ENCODE measurements at places on chromosomes 2 and 18.

- no peak for DNase-seq
Observed at GRCh38 chr18:51461956-51462355, 264.5 kb upstream of the MEX3C start.

GRCh38 chr18:79469751-79470505 is 74.2 kb downstream of the NFATC1 start:
- no peak for DNase-seq

DNA sequence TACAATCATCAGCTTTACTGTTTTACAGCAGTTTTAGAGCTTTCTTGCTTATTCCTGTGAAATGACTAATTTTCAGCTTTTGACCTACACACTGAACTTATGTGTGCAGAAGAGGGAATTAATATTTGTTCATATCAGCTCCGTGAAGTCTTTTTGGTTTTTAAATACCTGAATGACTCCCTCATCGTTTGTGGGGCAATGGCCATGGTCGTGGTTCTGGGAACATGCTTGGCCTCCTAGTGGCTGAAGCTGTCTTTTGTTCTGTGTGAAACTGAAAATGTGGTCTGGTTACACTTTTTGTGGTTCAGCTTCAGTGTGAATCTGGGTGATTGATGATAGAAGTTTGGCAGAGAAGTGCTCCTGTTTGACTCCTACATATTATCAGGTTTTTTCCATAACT is 408.1 kb downstream of the THSD7B start:
- DNase-seq = peak; percentile 70

DNA sequence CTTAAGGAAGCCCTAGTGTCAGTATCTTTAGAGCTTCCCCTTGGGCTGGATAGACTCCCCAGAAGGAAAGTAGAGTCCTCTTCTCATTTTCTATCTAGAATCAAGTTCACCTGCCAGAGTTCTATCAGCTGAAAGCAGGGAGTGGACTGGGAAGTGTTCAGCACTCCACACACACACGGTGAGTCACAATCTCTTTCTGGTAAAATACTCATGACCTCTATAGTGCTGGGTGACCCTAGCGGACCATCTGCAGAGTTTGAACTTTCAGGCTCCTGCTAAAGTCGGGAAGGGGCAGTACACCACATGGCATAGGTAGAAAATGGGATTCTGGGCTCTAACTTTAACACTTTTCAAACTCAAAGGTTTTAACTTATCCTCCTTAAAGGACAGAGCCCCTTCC is 43.3 kb downstream of the SAP130 start:
- DNase-seq = no peak

DNA sequence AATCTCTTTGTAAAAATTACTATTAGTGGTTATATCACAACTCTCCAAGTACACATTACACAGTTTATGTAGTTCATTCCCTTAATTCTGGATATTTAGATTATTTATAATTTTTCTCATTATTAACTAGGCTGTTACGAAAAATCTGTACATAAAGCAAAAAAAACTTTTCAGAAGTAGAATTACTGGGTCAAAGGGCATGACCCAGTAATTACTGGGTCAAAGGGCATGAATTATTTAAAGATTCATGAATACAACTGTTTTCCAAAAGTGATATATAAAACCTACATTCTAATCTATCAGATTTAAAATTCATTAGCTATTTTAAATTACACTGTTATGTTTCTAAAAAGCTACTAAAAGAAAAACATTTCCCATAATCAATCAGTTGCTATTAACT is 55.3 kb downstream of the MSH6 start:
- no peak for DNase-seq

DNA sequence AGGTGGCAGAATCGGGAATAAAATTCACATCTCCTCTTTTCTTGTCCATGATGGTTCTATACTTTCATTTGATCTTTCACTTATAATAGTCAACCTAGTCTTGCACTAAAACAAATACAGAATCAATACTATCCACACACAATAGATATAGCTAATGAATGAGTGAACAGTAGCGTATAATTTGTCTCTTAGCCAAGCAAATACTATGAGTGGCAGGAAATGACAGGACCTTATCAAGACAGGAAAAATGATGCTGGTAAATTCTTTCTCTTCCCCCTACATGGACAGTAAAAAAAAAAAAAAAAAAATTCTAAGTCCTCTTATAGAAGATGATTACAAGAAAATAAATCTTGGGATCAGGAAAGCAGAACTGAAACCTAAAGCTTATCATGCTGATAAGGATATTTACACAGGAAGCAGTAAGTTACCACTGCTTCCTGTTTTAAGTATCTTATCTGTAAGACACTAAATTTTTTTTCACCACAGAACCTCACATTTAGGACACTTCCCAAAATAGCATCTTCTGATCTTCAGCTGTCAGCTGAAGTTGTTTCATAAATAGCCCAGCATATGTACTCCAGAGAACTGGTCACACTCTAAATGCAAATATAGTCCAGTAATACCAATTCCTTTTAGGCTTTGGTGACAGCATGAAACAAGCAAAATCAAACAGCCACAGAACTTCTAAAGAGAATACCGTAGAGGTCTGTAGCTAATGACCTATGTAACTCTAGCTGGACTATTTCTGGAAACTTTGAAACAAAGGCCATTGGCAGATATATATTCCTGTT is 27.0 kb downstream of the IRS1 start:
- peak; percentile 88 for DNase-seq

DNA sequence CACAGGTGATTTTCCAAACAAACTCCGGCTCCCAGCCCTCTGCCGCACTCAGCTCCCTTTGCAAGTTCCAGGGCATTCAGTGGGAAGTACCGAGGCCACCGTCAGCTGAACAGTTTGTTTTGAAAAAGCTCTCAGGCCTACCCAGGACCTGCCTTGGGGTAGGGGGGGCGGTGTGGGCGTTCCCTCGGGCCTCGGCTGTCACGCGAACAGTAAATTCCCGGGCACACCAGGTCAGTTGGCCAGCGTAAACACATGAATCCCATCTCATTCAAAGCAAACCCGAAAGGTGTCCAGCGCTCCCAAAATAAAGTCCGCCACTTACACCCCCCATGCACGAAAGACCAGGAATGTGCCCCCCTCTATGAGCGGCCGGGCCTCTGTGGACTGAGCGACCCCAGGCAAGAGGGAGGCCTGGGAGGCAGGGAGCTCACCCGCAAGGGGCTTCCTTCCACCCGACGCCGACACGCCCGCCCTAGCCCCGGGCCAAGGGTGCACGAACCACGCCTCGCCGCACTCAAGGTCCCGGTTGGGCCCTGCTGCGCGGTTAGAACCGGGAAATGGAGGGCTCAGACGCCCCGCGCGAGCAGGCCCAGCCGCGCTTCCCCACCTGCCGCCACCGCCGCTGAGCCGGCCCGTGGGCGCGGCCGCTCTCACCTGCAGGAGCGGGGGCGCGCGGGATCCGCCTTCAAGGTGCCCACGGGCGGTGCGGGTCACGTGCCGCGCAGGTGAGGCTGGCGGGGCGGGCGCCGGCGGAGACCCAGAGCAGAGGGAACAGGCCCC is at the start of gene WDSUB1:
WDSUB1 (minus strand) TSS at position 775 of the 780 bp plus-strand sequence. CDS start 3,634 bp downstream, outside the sequence.
- DNase-seq = peak; percentile 53

- no peak for DNase-seq
Observed at GRCh38 chr2:209933499-209934483, 68.6 kb upstream of the RPE start.

- DNase-seq = no peak
Observed at GRCh38 chr2:239630618-239631286, 229.9 kb upstream of the HDAC4 start.

GRCh38 chr18:22674272-22674671 is 256.6 kb upstream of the CTAGE1 start:
- no peak for DNase-seq

Data from GM12865 (cell line).